DMS153 (cell line): ENCODE measurements at places on chromosomes 13 and 19.
A peak's percentile ranks its signal among the peaks of the same experiment; 100 is the strongest.

DNA sequence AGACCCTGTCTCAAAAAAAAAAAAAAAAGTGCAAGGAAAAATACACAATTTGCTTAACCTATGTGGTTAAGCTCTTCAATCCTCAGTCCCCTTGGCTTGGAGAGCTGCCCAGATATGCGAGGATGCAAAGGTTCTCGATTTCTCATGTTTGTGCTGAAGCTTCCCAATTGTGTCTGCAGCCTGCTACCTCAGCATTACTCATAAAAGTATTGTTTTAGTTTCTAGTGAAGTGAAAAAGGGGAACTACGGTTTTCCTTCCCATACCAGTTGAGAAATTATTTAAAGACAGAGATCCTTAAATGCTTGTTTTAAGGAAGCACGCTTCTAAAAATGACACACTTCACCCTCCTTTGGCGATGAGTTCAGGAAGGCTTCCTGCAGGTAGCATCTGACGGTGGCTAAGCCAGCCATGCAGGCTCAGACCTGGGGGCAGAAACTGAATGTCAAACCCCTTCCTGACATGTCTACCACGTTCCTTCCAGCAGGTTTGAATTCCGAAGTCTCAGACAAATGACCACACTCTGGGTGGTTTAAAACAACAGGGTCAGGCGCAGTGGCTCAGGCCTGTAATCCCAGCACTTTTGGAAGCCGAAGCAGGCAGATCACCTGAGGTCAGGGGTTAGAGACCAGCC is 47.9 kb downstream of the RUBCNL start:
- DNase-seq: no peak

GRCh38 chr19:20103091-20103740 is 25.4 kb downstream of the ZNF90 start:
- no peak for DNase-seq

DNA sequence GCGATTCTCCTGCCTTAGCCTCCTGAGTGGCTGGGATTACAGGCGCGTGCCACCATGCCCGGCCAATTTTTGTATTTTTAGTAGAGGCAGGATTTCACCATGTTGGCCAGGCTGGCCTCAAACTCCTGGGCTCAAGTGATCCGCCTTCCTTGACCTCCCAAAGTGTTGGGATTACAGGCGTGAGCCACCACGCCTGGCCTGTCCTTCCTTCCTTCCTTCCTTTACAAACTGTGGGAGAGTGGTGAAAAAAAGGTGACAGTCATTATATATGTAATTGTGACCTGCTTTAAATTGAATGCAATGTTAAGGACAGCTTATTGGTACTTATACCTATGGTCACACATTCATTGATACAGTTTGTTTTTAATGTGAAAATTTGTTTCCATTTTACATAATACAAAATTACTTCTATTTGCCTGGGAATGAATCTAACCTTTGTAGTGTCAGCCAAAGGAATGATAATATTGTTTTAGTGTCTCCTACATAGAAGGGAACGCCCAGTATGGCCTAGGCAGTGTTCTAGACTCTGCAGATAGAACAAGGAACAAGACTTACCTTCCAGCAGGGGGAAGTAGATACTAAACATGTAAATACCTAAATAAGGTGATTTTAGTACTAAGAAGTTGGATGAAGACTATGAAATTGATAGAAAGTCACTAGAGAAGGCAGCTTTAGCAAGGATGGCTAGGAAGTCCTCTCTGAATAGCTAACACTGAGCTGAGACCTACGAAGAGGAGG is 146.3 kb downstream of the GGACT start:
- no peak for DNase-seq

GRCh38 chr19:42069619-42070351 is at the start of gene GRIK5:
Gene GRIK5, minus strand, starts transcription at chr19:42070206. Its CDS starts 4,436 bp downstream, at chr19:42065770.
- peak; percentile 21 for DNase-seq

DNA sequence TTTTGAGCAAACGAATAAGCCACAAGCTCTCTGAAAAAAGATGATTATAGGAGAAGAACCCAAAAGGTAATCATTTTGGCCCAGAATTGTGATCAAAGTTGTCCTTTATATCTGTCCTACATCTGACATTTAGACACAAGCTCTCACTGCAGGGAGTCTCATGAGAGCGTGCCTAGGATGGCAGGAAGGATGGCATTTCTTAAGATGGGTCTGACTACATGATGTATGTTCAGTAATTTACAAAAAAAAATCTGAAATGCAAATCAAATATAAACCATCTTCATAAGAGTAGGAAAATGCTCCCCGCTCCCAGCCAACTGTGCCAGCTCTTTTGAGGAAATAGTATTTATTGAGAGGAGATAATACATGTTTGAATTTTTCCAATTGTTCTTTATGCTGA is 81.0 kb upstream of the MBNL2 start:
- DNase-seq: no peak

GRCh38 chr13:111131611-111132010 is 16.5 kb downstream of the ARHGEF7 start:
- no peak for DNase-seq

- DNase-seq: no peak
Measured at GRCh38 chr13:98722958-98723357, 29.5 kb downstream of the SLC15A1 start.

GRCh38 chr19:44499559-44499958 is 763 bp downstream of the ZNF180 start:
- no peak for DNase-seq

- DNase-seq: no peak
Measured at GRCh38 chr19:41907994-41908615, 20.1 kb downstream of the ERFL start.

DNA sequence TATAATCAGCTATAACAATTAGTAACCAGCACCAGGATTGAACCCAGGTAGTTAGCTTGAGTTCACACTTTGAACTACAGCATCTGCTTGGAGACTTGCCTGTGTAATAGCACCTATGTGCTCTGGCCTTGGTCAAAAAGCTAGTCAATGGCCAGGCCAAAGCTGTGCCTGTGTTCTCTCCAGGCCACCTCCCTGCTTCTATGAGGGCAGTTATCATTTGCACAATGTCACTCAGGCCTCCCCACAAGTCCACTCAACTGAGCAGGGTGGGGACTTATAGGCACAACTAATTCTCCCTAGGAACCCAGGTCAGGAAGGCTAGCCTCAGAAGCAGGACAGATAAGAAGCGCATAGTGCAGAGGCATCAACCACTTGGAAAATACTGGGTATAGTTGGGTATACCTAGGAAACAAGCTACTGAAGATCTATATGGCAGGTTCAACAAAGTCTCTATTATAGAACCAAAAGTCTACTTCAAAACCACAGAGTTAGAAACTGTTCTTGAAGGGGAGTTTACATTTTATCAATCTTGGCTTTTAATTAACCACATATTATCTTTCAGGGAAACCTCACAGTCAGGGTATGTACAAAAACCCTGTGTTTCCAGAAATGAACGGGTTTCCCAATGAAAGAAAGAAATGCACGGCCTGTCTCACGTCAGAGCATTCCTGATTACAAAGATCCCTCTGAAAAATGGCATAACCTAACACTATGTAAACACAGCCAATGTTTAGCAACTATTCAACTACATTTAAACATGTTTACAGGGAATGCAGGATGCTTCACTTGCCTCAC is 140.9 kb downstream of the ABCC4 start:
- DNase-seq: no peak

DNA sequence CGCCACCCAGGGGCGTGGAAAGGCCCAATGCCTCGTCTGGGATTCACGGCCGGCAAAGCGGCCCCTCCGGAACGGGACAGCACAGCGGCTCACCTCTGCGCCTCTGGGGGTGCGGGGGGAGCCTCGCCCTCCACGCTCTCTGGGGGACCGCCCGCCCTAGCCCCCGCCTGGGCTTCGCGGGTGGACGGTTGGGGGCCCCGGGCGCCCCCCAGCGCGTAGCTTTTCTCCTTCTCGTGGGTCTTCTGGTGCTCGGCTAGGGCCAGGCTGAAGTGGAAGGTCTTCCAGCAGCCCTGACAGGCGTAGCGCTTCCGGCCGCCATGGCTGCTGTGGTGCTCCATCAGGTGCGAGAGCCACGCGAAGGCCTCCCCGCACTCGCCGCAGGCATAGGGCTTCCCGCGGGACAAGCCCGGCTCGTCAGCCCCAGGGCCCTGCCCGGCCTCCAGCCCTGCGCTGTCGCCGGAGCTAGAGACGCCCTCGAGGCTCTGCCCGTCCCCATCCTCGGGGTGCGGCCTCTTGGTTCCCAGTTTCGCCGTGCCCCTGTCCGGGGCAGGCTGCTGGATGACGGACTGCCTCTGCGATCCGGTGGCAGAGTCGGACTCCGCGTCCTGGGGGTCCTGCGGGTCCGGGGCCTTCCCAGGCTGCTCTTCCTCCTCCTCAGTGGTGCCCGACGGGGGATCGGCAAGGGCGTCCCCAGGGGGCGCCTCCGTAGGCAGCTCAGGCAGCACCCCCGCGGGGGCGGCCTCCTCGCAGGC is 13.3 kb downstream of the ZSCAN18 start:
- DNase-seq: no peak

- no peak for DNase-seq
Measured at GRCh38 chr19:39967561-39967960, 3.4 kb upstream of the PSMC4 start.

DNA sequence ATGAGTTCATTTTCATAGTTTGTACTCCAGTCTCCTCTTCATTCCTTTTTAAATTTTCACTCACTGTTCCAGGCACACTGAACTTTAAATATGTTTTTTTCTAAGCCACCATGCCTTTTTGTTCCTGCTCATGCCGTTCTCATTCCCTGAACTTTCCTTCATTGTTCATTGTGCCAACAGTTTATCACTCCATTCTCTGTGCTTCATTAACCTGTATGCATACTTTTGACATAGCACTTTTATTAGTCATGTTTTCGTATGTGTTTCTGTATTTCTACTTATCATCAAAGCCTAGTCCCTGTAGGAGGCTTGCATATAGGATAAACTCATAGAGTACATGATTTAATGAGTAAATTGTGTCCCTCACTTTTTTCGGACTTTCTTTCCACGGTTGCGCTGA is 65.3 kb downstream of the PCDH20 start:
- no peak for DNase-seq

DNA sequence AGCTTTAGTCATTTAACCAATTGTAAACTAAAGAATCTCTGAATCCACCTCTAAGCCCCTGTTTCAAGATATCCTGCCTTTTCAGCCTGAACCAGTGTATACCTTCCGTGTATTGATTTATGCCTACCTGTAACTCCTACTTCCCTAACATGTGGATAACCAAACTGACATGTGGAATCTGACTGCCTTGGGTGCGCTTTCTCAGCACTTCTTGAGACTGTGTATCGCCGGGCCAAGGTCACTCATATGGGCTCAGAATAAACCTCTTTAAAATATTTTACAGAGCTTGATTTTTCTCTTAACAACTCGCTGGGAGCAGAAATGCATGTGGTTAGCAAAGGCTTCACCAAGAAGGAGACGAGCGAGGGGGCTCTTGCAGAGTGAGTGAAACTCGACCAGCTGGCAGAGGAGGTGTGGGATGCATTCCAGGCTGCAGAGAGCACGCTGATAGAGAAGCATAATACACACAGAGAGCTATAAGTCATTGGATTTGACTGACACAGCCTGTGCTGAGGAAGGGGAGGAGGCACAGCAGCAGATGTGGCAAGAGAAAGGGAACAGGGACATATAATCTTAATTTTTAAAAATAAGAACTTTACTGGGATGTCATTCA is 268.2 kb upstream of the MAB21L1 start:
- DNase-seq: no peak

DNA sequence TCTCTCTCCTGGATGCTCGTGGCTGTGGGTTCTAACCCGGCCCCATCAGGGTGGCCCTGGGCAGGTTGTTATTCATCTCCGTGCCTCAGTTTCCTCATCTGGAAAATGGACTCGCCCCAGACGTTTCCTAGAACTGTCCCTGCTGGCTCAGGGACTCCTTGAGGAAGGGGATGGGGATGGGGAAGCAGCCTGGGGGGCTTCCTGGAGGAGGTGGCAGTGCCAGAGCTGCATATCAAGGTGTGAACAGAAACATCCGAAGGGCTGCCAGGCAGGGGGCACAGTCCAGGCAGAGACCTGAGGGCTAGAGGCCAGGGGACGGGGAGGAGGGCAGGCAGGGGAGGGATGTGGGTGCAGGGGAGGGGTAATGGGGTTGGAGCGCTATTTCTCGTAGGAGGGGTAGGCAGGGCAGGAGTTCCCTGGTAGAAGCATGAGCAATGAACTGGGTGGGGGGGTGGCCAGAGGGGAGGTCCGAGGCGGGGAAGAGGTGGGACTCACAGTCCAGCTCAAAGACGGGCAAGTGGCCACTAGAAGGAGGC is 3.6 kb upstream of the ELANE start:
- no peak for DNase-seq

DNA sequence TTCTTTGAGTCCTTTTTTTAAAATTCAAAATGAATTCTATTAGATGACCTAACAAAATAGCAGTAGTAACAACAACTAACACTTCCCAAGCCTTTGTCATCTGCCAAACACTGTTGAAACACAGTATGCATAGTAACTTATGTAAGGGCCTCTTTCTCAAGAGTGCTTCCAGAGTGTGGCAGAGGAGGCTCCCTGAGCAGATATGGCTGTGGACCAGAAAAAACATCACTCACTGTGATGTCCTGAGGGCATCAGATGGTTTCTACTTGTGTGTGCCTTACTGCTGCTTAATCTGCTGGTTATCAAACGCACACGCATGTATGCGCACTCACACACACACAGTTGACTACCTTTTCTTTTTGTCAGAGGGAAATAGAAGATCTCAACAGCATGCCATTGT is 110.8 kb downstream of the DLEU7 start:
- DNase-seq: no peak

DNA sequence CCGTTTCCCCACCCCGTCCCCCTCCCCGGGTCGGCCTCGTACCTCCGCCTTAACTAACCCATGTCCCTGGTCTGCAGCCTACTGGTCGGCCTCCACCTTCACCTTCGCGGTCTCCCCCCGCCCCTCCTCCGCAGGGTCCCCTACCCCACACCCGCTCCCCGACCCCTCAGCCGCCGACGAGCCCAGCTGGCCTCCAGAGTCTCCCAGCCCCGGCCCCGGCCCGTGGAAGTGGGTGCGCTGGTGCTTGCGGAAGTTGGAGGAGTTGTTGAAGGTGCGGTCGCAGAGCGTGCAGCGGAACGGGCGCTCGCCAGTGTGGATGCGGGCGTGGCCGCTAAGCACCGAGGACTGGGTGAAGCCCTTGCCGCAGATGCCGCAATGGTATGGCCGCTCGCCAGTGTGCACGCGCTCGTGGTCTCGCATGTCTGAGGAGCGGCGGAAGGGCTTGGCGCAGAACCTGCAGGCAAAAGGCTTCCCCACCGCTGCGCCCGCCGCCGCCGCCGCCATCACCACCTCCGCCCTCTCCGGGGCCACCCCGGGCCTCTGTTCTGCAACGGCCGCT is 2.6 kb downstream of the ZNF784 start:
- no peak for DNase-seq

DNA sequence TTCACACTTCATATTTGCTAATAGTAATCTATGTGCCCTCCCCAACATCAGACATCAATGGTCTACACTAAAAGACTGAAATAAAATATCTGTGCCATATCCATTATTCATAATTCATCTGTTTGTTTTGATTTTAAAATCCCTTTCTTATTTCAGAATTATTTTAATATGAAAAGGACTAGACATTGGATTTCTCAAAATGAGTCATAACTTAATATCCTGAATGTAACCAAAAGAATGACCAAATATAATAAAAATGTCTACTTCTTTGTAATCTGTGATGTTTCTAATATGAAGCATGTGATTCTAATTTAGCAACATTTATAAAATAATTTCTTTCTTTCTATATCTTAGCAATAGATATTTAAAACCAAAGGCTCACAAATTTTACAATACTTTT is 64.9 kb downstream of the MZT1 start:
- no peak for DNase-seq

- no peak for DNase-seq
Measured at GRCh38 chr19:44371815-44372480, 15.5 kb upstream of the ZNF112 start.

- no peak for DNase-seq
Measured at GRCh38 chr19:482186-483041, 13.9 kb upstream of the MADCAM1 start.

GRCh38 chr19:10419200-10419645 is 1.1 kb upstream of the PDE4A start:
- no peak for DNase-seq
